ENCODE measurements at places on chromosomes 3 and 15. TPM values are rescaled to one million over a fixed set of nuclear protein-coding genes. Genes with fewer than 3 reads are reported as not detected.

KLHL25 gene
- total RNA-seq, result 15.6 TPM

PDIA3 gene
- 317 TPM for total RNA-seq

SLC22A13 gene
- total RNA-seq, result not detected

FETUB gene
- not detected for total RNA-seq

IL17RC gene
- total RNA-seq, result 22.5 TPM

SPINK8 gene
- not detected for total RNA-seq

ARHGAP31 gene
- total RNA-seq, result not detected

IL17RE gene
- total RNA-seq, result 5.3 TPM

CLDN1 gene
- total RNA-seq, result not detected

TRIP4 gene
- 25.7 TPM for total RNA-seq

ROBO1 gene
- total RNA-seq, result 0.43 TPM

CEMIP gene
- total RNA-seq, result 0.43 TPM

CFAP91 gene
- total RNA-seq, result not detected

BCHE gene
- total RNA-seq, result not detected

RBM15B gene
- total RNA-seq, result 48.4 TPM

COL8A1 gene
- total RNA-seq, result not detected

P2RY1 gene
- not detected for total RNA-seq

MRAS gene
- total RNA-seq, result 37.5 TPM

MOBP gene
- not detected for total RNA-seq

HYKK gene
- total RNA-seq, result 13.9 TPM

HIGD2B gene
- total RNA-seq, result not detected

SAMMSON gene
- not detected for total RNA-seq

CAND2 gene
- total RNA-seq, result 20.2 TPM

ST3GAL6 gene
- not detected for total RNA-seq

CSPG5 gene
- total RNA-seq, result 8.5 TPM

GRAMD2A gene
- not detected for total RNA-seq

Data from G401 (cell line).